ENCODE measurements at places on chromosomes 4 and X.
A peak's percentile ranks its signal among the peaks of the same experiment; 100 is the strongest.

DNA sequence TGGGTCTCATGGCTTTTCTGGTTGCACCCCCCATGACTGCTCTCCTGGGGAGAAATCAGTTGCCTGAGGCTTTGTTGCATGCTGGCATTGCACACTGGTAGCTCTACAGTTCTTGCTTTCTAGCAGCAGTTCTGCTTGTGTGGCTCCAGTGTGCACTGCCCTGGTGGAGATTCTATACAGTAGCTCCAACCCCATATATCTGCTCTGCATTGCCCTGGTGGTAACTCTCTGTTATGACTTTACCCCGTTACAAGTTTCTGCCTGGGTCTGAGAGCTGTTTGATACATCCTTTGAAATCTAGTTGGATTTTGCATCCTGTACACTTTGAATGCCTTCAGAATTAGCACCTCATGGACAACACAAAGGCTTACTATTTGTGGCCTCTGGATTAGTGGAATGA lies 241.4 kb upstream of the EPHA5 start:
- ATAC-seq, result no peak
- H3K27ac ChIP-seq, result no peak overlapping the region
- no peaks in the 10 kb centered on the region for H3K36me3 ChIP-seq
- H3K4me1 ChIP-seq, result no peaks in the 10 kb centered on the region
- H3K4me3 ChIP-seq, result no peak overlapping the region

- no peaks in the 10 kb centered on the region for H3K27me3 ChIP-seq
- no peak overlapping the region for H3K27ac ChIP-seq
- H3K4me1 ChIP-seq, result no peaks in the 10 kb centered on the region
These were observed 131.8 kb upstream of the PITX2 start for GRCh38 chr4:110754716-110755115.

DNA sequence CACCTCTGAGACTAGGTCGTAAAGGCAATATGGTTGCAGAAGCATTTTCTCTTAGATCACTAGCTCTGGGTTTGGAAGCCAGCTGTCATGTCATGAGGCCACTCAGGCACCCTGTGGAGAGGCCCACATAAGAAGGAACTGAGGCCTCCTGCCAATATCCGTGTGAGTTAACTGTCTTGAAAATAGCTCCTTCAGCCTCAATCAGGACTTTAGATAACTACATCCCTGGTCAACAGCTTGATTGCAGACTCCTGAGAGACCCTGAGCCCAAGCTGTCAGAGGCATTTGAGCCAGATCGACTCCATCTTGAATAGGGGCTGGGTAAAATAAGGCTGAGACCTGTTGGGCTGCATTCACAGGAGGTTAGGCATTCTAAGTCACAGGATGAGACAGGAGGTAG lies 15.1 kb upstream of the REPS2 start:
- H3K4me1 ChIP-seq, result no peaks in the 10 kb centered on the region
- H3K36me3 ChIP-seq, result no peaks in the 10 kb centered on the region
- no peak overlapping the region for H3K27ac ChIP-seq
- no peak for ATAC-seq

DNA sequence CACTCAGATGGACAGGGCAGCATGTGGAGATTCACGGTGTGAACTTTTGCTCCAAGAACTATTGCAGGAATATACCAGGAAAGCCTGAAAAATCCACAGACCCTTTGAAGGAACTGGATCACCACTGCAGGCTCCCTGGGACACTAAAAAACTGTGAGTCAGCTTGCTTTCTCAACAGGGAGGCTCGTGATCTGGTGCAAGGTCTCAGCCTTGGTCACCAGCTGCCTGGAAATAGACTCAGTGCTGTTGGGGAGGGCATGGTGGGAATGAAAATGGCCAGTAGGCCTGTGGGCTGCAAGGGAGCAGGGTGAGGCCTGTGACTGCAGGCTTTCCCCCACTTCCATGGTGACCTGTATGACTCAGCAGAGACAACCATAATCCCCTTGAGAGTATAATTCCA lies 426.4 kb upstream of the RPS6KA3 start:
- no peak for ATAC-seq
- H3K36me3 ChIP-seq, result no peaks in the 10 kb centered on the region
- no peak overlapping the region for H3K27ac ChIP-seq
- H3K4me3 ChIP-seq, result no peak overlapping the region

GRCh38 chr4:6271701-6272465 lies 2.2 kb downstream of the WFS1 start:
- ATAC-seq, result no peak
- no peaks in the 10 kb centered on the region for H3K36me3 ChIP-seq
- no peaks in the 10 kb centered on the region for H3K27me3 ChIP-seq
- peak overlapping the region; percentile 11 for H3K4me3 ChIP-seq
- no peaks in the 10 kb centered on the region for H3K4me1 ChIP-seq
- no peak overlapping the region for H3K27ac ChIP-seq

GRCh38 chr4:26074712-26075430 lies 160.9 kb downstream of the SMIM20 start:
- H3K27me3 ChIP-seq, result no peaks in the 10 kb centered on the region
- peak overlapping the region; percentile 84 for H3K4me3 ChIP-seq
- peaks cover 30% of the 10 kb centered on the region for H3K36me3 ChIP-seq
- ATAC-seq, result peak; percentile 48
- peaks cover 45% of the 10 kb centered on the region for H3K4me1 ChIP-seq

DNA sequence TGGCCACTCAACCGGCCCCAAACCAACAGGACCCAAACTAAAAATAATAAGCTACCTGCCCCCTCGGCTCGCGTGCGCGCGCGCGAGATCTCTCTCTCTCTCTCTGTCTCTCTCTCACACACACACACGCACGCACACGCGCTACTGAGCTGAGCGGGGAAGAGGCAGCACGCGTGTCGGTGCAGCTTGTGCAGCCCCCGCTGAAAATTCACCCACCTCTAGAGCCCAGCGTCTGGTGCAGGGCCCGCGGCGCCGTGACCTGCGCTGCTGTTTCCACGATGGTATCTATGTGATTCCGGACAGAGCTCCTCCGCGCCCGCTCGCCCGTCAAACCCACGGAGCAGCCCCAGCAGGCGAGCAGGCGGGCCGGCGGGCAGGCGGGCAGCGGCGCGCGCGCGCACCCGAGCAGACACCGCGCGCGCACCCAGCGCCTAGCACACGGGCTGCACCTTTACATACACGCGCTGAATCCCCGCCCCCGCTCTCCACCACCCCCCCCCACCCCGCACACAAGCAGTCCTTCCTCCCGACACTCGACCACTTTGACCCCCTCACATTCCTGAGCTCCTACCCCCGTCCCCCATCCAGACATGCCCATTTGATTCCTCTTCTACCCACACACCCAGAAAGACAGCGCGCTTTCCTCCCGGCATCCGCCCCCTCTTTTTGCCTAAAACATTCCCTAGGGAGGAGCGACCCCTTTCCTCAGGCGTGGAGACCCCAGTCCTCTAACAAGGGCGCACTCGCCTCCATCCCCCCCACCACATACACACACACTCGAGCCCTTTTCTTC lies 1.0 kb downstream of the SLITRK4 start:
- H3K27ac ChIP-seq, result no peak overlapping the region
- H3K27me3 ChIP-seq, result peaks cover 11% of the 10 kb centered on the region
- ATAC-seq, result no peak
- H3K4me3 ChIP-seq, result no peak overlapping the region
- H3K36me3 ChIP-seq, result peaks cover 6% of the 10 kb centered on the region

GRCh38 chrX:98203800-98204199 lies 1320.1 kb downstream of the RPA4 start:
- no peaks in the 10 kb centered on the region for H3K4me1 ChIP-seq
- H3K27ac ChIP-seq, result no peak overlapping the region
- ATAC-seq, result no peak
- H3K27me3 ChIP-seq, result no peaks in the 10 kb centered on the region
- H3K4me3 ChIP-seq, result no peak overlapping the region
